Fibroblast of skin of scalp (primary cell): ENCODE measurements at places on chromosomes 1 and 21.

DNA sequence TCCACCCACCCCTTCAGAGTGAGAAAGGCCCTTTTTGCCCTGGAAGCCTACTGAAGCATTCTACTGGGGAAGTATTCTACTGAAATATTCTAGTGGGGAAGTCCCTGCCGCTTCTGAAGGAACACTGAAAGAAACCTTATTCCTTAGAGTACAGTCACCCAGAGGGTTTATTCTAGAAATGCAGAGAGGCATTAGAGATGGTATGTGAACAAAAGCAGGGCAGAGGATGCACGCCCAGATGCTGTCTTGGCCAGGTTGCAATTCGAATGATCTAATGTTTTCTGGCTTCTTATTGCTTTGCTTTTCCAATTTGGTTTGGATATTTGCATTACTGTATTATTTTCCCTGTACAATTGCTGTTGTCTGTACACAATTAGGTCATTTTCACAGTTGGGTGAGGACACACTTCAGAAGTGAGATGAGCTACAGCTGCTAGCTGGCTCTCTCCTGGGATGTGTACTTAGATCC, 37.1 kb downstream of the CCN1 start:
- DNase-seq = peak; percentile 86

- no peak for DNase-seq
Measured at GRCh38 chr1:59357645-59358320, 60.9 kb downstream of the FGGY start.

GRCh38 chr1:15475752-15476314, at the start of gene CELA2B:
CELA2B (plus strand) TSS chr1:15476104; CDS start chr1:15476126, 22 bp downstream.
- DNase-seq = no peak

DNA sequence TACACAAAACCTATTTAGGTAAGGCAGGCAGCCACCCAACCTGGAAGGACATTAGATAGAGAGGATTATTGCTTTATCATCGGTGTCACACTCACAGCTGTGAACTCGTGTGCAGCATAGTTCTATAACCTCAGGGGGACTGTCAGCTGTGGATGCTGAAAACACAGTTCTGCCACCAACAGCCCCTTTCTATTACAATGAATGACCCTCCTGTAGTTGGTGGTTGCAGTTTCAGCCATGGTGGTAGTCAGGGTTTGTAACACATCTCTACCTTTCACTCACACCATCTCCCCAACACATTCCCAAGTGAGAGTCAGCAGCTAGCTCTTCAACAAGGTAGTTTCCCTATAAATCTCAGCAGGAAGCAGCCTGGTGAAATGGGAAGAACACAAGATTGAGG, 136.8 kb downstream of the ZC3H11B start:
- DNase-seq = no peak

DNA sequence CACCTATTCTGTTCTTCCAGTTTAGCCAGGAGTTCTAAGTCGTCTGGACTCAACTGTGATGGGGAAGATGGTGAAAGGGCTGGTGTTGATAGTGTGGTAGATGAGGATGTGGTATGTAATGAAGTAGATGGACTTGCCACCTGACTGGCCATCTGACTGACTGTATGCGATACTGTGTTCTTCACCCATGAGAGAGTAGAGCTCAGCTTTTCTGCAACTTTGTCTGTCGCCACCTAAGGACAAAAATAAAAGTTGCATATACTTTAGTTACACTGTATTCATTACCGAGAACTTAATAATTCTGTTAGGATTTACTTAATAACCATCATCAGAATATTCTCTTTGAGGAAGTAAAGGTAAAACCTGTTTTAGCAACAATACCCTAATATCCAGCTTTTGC, 48.5 kb downstream of the EVI5 start:
- no peak for DNase-seq

- DNase-seq = no peak
Measured at GRCh38 chr1:184739796-184740195, 14.9 kb downstream of the EDEM3 start.

DNA sequence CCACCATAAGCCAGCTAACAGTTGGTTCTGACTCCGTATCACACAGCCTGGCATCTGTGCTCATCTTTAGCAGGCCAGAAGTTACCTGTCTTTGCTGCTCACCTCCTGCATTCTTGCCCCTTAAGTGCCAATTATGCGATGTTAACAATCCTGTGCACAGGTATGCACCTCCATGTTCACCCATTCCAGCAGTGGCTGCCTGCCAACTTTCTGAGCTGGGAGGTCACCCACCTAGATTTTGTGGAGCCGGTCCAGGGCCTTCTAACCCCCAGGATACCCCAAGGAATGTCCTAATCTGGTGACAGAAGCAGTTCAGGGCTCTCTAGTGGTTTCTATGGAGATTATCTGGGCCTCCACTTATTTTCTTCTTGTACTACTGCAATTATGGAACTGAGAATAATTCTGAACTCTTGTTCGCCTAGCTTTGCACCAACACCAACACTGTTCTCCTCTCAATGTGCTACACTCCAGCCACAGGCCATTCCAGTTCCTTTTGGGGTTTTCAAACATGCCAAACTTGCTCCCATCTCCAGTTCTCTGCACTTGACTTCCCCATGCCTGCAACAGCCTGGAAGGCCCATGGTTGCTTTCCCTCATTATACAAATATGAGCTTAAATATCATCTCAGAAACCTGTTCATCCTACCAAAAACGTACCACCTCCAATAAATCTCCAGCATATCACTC, 9.0 kb downstream of the BCAR3 start:
- DNase-seq = no peak

DNA sequence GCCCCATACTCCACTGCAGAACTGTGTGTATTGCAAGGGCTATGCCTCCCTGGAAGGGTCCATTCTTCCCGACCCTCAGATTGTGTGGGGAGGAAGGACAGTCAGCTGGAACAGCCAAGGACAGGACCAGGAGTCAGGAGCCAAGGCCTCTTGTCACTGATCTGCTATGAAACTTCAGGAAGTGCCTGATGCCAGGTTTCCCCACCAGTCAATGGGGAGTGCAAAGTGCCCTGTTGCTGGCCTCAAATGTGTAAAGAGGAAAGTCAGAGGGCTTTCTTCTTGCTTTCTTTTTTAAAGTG, 168.8 kb downstream of the GRIK3 start:
- no peak for DNase-seq

GRCh38 chr21:39263372-39263771, 50.1 kb downstream of the BRWD1 start:
- peak; percentile 46 for DNase-seq
